Effector CD8-positive, alpha-beta T cell (primary cell): ENCODE measurements at places on chromosomes 16 and 17.
A peak's percentile ranks its signal among the peaks of the same experiment; 100 is the strongest.

DNA sequence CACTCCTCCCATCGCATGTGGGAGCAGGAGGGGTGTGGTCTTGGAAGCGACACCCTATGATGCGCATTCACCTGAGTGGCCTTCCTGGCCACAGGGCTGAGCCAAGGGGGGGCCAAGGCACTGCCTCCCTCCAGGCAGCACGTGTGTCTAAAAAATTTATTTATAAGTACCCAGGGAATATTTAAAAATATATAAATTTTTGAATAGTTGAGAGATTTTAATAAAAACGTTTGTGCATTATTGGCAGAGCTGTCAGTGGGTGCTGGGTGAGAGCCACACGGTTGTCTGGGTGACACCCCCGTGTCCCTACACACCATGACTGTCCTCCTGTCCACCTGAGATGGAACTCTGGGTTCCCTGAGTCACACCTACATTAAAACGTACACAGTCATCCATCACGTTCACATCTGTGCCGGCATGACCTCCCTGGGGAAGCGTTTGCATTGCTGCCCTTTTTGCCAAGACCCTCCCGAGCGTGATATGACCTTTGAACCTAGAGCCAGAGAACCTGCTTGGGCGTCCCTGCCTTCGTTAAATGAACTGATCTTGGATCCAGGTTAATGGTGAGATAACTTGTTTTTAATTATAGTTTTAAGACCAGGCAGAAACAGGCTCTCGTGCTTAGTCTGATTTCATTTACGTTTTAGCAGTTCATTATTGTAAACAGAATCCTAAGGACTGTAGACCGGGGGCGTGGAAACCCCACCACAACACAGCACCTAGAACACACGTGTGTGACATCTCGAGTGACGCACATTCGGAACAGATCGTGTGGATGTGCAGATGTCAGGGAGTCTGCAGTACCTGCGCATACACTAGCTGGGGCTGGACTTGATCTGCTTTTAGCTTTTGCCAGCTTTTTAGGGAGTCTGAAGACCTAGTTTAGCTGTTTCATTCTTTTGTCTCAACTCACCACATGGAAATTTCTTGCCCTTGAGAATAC is 192.8 kb upstream of the CHMP6 start:
- DNase-seq: no peak

DNA sequence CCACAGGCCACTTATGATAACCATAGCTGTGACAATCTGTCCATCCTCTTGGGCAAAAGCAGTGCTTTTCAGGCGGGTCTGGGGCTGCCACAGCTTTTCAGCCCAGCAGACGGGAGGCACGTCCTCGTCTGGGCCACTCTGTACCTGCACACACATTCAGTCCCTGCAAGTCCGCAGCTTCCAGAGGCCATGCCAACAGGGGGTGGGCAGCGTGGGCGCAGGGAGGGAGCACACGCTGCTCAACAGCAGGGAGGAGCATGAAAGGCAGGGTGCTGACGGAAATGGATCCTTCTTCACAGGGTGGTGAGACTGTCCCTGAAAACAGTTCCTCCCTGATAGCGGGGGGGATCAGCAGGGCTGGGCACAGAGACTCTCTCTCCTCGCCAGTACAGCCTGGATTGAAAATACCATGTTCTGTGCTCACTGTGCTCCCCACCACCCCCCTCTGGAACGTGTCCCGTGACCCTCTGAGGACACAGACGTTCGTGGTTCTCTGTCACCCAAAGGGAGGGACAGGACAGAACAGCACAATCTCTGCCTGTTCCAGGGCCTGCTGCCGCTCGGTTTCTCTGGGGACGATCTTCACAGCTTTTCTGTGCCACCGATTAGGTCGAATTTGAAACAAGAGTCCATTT is 41.7 kb downstream of the PEMT start:
- DNase-seq: no peak

DNA sequence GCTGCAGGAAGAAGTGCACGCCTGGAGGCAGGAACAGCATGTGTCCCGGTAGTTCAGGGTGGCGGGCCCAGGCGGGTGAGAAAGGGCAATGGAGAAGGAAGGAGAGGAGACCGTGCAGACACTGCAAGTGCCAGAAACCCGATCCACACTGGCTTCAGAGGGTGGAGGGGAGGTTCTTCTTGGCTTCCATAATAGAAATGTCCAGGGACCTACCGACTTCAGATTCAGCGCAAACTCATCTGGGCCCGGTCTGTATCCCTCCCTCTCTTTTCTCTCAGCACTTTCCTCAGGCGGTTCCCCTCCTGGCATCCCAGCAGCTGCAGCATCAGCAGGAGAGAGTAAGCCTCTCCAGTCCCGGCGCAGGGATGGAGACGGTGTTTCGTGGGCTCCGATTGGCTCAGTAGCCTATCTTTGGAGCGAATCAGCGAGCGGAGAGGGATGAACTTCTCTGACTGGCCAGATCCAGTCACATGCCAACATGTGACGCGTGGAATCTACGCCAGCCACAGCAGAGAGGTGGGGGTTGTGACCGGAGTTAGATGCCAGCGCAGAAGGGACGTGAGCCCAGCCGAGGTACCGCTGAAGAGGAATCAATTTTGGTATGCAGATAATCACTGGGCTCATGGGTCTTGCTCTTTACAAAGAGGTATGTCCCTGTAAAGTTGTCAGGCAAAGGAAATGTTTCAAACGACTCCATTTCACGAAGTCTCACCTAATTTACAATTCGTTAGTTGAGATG is 1.9 kb upstream of the PRPSAP2 start:
- DNase-seq: peak; percentile 81

- DNase-seq: no peak
Measured at GRCh38 chr17:50186661-50187393, 14.6 kb downstream of the COL1A1 start.

DNA sequence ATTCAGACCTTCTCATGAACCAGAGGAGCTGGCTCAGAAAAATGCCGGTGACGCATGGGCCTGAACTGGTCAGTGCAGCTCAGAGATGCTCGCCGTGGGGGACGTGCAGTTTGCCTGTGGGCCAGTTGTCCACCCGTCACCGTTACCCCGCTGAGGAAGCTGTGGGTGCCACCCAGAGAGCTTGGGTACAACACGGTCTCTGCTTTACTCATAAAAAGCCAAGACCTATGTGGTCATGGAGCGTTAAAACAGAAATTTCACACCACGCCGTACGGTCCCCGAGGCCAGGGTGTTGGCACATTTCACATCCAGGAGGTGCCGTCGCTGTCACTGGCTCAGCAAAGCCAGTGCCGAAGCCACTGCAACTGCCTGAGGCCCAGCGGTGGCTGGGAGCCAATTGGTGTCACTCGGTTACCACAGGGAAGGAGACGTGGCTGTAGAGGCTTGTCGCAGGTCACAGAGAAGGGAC is 120.9 kb downstream of the METRNL start:
- no peak for DNase-seq

- no peak for DNase-seq
Measured at GRCh38 chr17:8806926-8807550, 7.9 kb upstream of the MFSD6L start.

DNA sequence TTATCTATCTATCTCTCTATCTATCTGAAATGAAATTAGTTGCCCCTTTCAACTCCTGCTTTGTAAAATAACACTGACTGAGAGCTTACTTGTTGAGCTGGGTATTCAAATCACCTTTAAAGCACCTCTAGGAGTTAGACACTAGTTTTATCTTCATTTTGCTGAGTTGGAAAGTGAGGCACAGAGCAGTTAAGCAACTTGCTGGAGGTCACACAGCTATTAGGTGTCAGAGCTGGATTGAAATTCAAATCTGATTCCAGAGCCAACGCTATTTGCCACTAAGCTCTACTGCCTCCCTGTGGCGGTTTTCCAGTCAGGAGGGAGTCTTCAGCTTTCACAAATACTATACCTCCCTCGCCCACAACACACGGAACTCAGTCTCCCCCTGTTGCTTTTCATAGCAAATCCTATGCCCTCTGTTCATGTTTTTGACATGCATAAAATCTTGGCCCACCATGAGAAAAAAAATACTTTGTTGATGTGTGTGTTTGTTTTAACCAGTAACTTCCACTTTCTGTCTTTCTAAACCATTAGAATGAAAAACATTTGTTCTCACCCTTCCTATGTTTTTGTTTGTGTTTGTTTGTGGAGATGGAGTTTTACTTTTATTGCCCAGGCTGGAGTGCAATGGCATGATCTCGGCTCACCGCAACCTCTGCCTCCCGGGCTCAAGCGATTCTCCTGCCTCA is 74.8 kb upstream of the SMURF2 start:
- DNase-seq: peak; percentile 10

GRCh38 chr16:26118575-26118974 is 426.8 kb downstream of the HS3ST4 start:
- no peak for DNase-seq
